ENCODE measurements at places on chromosomes 4 and X.

- DNase-seq, result no peak
Measured at GRCh38 chrX:153638436-153639176, 8.4 kb upstream of the DUSP9 start.

- DNase-seq, result peak; percentile 38
Measured at GRCh38 chrX:48945517-48946348, 11.7 kb downstream of the OTUD5 start.

DNA sequence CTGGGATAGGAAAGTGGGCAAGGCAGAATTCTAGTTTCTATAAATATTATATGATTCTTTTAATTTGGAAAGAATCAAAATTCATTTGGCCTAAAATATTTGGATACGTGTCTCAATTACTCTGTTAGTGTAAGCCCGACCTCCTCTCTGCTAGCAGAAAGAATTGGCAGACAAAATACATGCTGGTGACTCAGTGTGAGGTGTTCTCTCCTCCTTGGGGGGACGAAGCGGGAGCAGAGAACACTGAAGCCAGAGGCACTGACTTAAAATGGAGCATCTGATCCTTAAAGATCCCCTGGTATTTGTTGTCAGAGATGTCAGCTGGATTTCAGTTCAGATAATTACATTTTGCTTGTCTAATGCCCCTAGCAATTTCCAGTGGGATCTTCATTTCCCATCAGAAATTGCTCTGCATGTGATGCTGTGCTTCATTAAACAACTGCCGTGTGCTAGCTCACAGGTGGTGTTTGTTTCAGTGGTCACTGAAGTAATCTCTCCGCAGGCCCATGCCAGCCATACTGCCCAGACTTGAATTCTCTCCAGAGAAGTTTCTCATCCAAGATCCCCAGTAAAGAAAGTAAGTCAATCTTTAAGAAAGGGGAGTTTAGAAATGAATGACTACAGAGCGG lies 188.7 kb upstream of the TLL1 start:
- DNase-seq, result no peak

DNA sequence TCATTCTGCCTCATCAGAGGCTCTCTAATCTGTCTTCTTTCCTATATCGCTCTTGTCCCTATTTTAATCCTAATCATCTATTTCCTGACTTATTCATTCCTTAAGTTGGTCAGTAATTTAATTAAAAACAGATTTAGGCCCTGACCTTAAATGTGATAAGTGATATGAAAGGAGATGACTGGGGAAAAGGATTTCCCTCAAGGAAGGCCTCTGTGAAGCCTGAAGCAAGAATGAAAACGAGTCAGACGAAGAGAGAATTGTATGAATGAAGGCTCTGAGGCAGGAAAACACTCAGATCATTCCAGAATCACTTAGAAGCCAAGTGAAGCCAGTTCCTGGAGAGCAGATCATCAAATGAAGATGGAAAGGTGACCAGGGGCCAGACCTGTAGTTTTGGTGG lies 22.1 kb downstream of the PKD2 start:
- no peak for DNase-seq

DNA sequence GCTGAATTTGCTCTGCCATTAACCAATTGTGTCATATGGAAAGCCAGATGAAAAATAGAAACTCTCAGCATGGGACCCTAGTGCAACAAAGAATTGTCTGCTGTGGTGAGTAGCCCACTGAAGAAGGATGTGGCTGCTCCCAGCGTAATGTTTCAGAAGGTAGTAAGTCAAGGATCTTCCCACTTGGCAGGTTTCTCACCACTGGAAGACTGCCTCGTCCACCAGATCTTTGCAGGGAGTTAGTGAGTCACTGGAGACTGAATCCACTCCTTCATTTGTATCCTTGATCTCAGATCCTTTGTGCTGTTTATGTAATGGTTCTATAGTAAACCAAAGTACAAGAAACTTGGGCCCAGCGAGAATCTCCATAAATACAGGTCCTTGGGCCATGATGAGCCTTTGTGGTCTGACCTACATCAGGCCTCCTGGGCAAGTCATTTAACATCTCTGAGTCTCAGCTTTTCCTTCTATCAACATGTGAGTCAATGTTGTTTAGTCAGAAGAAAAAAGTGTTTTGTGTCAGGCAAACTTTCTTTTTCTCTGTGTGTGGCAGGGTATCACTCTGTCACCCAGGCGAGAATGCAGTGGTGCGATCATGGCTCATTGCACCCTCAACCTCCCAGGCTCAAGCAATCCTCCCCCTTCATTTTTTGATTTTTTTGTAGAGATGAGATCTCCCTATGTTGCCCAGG lies 78.0 kb upstream of the CCDC160 start:
- no peak for DNase-seq

All from right hindlimb (tissue), 1 donor.